Posterior vena cava (tissue), 2 donors: ENCODE measurements at places on chromosomes 3 and 15. TPM values are rescaled to one million over a fixed set of nuclear protein-coding genes. Genes with fewer than 3 reads are reported as not detected.

DNA sequence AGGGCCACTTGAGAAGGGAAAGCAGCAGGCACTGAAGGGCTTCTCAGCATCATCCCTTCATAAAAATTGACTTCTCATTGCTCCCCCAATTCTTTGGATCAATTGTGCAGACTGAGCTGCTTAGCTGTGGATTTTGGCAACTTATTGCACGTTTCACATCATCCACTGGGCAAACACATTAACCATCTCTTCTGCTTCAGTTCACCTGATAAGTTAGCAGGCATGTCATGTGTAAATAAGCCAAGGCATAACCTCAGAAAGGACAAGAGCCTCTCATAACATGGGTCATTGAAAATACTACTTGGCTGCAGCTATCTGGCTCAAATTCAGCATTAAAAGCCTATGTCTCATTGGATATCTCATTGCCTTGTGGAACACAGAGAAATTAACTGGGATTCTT, 366.5 kb downstream of the LRRC3B start:
- DNase-seq, result no peak

Gene SERINC4
- total RNA-seq, result not detected

Gene COL8A1
- total RNA-seq, result 105 TPM

DNA sequence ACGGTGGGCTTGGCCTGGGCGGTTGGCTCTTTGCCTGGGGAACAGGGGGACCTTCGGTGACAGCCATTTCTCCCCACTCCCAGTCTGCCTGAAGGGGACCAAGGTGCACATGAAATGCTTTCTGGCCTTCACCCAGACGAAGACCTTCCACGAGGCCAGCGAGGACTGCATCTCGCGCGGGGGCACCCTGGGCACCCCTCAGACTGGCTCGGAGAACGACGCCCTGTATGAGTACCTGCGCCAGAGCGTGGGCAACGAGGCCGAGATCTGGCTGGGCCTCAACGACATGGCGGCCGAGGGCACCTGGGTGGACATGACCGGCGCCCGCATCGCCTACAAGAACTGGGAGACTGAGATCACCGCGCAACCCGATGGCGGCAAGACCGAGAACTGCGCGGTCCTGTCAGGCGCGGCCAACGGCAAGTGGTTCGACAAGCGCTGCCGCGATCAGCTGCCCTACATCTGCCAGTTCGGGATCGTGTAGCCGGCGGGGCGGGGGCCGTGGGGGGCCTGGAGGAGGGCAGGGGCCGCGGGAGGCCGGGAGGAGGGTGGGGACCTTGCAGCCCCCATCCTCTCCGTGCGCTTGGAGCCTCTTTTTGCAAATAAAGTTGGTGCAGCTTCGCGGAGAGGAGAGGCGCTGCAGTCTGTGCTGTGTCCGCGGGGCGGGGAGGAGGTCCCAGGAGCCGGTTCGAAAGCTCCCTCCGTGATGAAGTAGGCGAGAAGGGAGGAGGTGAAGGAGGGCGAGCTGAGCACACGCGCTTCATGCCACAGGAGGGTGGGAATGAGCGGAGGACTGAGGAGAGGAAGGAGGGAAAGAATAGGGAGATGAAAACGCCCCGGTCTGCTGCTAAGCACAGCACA, 9.6 kb downstream of the CLEC3B start:
- peak; percentile 84 for DNase-seq

Gene RLBP1
- not detected for total RNA-seq

GRCh38 chr3:195591220-195591619, 7.5 kb upstream of the APOD start:
- DNase-seq, result no peak

- no peak for DNase-seq
Observed at GRCh38 chr3:139710212-139710611, 32.4 kb upstream of the NMNAT3 start.

DNA sequence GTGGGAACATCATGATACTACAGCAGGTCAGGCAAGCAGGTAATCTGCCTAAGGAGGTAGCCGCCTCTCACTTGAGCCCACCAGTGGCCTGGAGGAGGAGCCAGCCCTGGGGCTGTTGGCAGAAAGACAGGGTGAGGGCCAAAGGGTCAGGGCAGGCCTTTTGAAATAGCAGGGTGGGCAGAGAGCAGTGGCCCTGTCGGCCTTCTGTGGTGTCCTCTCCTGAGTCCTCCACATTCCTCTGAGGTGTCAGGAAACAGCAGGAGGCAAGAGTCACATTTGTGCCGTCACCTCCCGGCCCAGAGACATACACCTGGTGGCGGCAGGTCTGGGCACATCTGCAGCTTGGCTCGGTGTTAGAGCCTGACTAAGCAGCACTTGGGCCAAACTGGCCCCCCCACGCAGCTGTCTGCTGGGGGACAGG, 3.9 kb upstream of the BNC1 start:
- DNase-seq, result peak; percentile 78

DNA sequence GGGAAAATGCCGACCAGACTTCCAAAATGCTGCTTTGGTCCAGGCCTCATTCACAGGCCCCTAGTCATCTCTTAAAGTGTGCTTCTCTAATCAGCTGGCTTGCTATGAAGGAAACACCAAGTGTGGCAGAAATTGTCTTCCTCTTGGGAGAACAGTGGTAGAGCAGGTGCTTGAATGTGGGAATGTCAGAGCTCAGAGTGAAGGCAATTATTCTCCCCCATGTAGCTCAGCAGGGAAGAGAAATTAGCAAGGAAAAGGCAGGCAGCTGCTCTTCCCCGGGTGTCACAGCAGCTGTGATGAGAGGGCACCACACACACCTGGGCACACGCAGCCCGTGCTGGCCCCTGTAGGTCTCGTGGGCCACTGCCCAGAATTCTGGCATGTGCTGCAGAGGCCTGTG, 358.5 kb downstream of the WDR72 start:
- DNase-seq, result no peak
